ENCODE measurements at places on chromosomes 16 and 17.

GRCh38 chr17:15892731-15893657 lies 51.9 kb upstream of the ADORA2B start:
- no peak for DNase-seq

- no peak for DNase-seq
Observed at GRCh38 chr17:44374306-44375195, 10.9 kb upstream of the FAM171A2 start.

DNA sequence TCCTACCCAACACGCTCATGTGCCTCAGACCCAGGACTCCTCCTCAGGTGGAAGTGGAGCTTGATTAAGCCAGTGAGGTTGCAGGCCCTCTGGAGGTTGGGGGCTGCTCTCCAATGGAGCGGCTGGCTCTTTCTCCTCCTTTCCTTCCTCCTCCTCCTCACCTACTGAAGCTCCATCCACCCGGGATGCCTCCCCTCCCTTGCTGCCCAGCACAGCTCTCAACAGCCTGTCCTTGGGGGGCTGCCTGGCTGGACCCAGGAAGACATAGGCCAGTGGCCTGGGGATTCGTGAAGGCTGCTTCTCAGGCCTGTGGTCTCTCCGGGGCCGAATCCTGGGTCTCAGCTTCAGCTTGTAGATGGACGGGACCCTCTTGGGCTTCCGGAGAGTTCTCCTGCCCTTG lies 8.2 kb downstream of the GAS2L2 start:
- DNase-seq: no peak

DNA sequence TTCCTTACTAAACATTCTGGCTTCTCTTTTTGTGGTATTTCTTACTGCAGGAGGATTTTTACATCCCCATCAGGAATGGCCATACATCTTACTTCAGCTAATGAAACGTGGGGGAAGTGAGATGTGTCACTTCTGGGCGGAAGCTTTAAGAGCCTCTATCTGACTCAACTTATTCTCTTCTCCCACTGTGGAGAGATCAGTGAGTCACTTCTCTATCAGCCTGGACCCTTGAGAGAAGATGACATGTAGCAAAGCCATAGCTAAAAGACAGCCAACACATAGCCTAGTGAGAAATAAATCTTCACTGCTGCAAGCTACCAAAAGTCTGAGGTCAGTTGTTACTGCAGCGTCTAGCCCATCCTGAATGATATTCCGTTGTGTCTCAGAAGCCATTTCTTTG lies 1066.7 kb upstream of the RBFOX1 start:
- no peak for DNase-seq

GRCh38 chr17:50076591-50077235 lies 18.4 kb upstream of the PDK2 start:
- DNase-seq: peak; percentile 58

DNA sequence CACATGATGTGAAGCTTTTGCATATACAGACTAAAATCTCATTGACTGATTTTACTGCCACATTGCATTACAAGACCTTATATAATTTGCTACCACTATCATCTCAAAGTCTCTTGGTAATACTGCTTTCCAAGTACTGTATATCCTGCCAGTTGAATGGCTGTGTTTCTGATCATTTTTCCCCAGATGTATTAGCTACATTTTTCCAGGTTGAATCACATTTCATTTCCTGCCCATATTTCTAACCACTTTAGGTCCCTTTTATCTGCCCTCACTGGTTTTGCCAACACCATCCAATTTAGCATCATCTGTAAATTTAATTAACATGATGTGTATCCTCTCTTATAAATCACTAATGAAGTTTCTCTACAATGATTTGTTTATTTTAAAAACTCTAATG lies 365.7 kb upstream of the PMFBP1 start:
- DNase-seq: no peak

DNA sequence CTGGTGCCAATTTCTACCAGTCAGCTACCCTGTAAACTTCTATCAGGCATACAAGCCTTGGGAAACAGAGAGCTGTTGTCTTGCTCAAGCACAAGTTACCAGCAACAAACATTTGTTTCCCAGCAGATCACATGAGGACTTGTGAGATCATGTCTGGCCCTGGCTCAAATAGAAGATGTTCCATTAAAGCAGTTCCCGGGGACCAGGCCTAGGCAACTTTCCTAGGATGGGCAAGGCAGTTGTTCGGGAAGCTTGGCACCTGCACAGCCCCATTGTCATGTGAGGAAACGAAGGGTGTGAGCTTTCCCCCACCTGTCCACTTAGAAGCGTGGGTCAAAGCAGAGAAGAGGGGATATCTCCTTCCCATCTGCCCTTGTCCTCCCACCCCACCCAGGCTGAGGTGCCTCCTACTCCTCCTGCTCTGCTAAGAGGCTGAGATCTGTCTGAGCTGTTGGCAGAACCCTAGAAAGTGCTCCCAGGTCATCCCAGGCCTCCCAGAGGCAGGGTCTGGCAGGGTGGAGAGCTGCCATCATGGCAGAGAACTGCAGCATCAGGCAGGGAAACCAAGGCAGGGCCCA lies 11.2 kb upstream of the SLC47A2 start:
- DNase-seq: no peak

DNA sequence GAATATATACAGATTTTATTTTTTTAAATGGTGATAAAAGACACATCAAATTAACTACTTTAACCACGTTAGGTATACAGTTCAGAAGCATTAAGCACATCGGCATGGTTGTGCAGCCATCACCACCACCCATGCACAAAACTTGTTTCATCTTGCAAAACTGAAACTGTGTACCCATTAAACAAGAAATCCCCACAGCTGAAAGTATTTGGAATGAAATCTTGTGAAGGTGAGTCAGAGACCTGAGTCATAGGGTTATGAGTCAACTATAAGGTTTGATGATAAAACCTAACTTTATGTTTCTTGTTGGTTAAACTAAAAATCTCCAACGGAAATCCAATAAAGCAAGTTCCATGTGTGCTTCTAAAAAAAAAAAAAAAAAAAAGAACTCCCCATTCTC lies 561.6 kb upstream of the PSMD7 start:
- no peak for DNase-seq

GRCh38 chr17:73090396-73091202 lies 1.9 kb downstream of the SLC39A11 start:
- no peak for DNase-seq

DNA sequence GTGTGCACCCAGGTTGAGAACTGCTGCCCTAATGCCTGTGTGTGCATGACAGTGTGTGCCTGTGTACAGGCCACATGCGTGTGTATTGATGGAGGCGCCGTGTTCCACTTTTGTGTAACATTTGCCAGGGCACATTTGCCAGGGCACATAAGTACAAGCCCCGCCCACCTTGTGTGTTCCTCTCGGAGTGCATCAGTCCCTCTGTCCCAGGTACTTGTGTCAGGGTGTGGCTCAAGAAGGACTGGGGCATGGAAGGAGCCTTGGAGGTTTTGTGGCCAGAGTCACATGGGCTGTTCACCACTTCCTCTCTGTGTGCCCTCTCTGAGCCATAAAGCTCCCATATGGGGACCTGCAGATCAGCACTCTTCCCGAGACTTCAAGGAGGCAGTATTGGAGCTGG lies 73.9 kb downstream of the MRM1 start:
- DNase-seq: no peak

GRCh38 chr16:15773968-15774367 lies 82.9 kb downstream of the MYH11 start:
- DNase-seq: no peak

GRCh38 chr16:17412791-17413190 lies 58.0 kb downstream of the XYLT1 start:
- DNase-seq: no peak

GRCh38 chr17:31570951-31571892 lies 179.7 kb downstream of the RAB11FIP4 start:
- no peak for DNase-seq

DNA sequence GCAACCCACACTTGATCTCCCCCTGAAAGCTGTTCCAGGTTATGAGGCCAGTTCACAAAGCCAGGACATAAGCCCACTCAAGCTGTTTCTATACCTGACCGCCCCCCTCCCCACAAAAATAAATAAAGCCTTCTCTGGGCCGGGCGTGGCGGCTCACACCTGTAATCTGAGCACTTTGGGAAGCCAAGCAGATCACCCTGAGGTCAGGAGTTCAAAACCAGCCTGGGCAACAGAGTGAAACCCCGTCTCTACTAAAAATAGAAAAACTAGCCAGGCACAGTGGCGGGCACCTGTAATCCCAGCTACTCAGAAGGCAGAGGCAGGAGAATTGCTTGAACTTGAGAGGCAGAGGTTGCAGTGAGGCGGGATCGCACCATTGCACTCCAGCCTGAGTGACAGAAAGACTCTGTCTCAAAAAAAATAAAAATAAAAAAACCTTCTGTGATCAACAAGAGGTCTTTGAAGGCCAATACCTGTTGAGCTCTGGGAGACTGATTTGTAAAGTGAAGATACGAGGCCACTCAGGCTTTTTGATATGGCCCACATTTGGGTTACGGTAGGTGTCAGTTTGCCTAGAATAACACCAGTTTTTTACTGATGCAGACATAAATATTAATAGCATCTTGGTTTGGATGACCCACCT lies 2.2 kb downstream of the KDM8 start:
- DNase-seq: no peak

GRCh38 chr16:89191033-89191900 lies 9.1 kb downstream of the SLC22A31 start:
- no peak for DNase-seq

DNA sequence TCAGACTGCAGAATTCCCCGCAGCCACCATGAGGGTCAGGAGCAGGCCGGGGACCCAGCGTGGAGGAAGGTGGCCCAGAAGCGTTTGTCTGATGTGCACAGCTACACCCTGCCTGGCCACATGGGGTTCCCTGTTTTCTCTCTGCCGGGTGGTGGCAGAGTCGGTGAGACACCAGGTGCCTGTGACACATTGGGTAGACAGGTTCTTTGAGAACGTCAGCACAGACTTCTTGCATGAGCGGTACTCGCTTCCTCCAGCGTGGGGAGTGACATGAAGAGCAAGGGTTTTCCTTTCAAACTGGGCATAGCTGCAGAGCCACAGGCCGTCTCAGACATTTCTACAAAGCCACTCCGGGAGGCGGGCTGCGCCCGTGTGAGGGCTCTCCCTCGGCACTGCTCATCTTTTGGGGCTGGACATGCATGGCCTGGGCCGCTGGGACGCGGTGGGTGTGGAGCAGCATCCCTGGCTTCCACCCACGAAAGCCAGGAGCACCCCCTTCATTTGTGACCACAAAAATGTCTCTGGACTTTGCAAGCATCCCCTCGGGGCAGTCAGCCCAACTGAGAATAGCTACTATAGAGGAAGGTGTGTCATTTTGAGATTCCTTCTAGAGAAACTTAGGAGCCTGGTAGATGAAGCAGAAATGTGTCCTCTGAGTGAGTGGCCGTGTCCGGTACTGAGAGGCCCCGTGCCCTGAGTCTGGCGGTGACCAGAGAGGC lies 26.0 kb downstream of the NME3 start:
- no peak for DNase-seq

DNA sequence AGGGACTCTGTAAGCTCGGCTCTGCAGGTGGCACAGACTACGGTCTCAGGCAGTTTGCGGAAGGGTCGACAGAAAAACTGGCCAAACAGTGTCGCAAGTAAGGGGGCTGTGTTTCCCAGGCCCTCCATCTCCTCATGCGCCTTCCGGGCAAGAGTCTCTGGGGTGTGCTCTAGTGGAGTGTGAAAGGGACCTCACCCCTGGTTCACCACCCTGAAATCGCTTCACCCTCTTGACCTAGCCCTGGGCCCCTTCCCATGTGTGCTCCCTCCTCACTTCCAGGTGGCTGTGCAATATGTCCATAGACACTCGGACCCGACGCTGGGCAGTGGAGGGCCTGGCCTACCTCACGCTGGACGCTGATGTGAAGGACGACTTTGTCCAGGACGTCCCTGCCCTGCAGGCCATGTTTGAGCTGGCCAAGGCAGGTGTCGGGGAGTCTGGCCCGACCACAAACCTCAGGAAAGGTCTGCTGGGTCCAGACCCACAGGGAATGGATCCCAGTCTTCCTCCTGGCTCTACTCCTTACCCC lies 22.3 kb downstream of the UNC45B start:
- DNase-seq: no peak

DNA sequence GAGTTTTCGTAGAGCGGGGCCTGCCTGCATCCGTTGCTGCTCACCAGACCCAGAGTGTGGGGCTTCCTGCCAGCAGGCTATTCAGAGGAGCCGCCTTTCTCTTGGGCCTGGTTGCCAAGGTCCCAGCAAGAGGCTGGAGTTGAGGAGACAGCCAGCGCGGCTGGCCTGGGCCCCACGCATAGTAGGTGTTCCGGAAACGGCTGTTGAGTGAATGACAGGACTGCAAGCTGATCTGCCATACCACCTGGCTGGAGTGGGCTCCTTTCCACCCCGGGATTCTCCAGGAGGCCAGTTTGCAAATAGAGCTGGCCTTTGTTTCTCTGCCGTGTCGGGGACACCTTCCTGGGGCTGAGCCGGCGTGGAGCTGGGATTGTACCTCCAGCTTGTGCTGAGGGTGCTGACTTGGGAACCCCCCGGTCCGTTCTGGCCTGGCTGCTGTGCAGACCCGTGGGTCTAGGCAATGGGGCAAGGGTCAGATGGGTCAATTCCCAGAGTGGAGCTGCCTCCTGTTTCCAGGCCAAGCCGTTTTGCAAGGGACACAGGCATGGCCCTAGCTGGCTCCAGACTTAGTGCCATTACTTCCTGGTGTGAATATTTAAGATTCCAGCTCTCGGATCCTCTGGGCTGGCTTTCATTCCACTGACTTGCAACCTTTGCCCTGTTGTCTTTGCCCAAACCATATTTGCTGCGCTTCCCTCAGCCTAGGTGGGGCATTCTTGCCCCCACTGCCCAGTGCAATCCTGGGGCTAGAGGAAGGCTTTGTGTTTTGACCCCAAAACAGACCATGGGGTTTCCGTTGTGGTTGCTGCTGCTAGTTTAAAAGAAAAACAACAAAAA lies 68.8 kb downstream of the CMIP start:
- DNase-seq: no peak

DNA sequence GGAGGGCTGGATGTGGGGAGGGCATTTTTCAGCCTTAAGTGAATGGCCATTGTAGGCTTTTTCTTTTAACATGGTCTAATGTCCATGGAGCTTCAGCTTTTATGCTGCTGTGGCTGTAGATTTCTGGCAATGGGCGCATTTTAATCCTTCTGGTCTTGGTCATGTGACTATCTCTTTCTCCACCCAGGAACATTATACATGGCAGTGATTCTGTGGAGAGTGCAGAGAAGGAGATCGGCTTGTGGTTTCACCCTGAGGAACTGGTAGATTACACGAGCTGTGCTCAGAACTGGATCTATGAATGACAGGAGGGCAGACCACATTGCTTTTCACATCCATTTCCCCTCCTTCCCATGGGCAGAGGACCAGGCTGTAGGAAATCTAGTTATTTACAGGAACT lies 4.7 kb upstream of the NME2 start:
- no peak for DNase-seq

GRCh38 chr17:56597495-56597990 lies 4.0 kb downstream of the NOG start:
- DNase-seq: no peak

DNA sequence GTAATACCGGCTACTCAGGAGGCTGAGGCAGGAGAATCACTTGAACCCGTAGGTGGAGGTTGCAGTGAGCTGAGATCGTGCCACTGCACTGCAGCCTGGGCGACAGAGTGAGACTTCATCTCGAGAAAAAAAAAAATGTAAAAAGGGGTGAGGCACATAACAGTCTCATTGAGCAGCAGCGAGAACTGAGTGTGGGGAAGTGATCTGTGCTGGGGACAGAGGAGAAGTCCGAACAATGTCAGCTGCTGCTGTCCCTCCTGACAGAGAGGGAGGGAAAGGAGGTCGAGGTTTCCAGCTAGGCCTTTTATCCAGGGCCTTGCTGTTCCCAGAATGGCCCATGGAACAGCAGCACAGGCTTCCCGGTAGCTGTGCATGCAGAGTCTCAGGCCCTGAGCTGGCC lies 14.0 kb downstream of the C16orf74 start:
- DNase-seq: peak; percentile 53

- no peak for DNase-seq
Observed at GRCh38 chr17:15381707-15382106, 40.3 kb upstream of the TEKT3 start.

GRCh38 chr17:74259667-74260524 lies 14.1 kb upstream of the DNAI2 start:
- no peak for DNase-seq

Measured in NAMALWA (cell line).